AML-193 (cell line): ENCODE measurements at places on chromosomes 6 and 20.

- DNase-seq = no peak
Observed at GRCh38 chr6:25637960-25638434, 14.0 kb upstream of the SCGN start.

DNA sequence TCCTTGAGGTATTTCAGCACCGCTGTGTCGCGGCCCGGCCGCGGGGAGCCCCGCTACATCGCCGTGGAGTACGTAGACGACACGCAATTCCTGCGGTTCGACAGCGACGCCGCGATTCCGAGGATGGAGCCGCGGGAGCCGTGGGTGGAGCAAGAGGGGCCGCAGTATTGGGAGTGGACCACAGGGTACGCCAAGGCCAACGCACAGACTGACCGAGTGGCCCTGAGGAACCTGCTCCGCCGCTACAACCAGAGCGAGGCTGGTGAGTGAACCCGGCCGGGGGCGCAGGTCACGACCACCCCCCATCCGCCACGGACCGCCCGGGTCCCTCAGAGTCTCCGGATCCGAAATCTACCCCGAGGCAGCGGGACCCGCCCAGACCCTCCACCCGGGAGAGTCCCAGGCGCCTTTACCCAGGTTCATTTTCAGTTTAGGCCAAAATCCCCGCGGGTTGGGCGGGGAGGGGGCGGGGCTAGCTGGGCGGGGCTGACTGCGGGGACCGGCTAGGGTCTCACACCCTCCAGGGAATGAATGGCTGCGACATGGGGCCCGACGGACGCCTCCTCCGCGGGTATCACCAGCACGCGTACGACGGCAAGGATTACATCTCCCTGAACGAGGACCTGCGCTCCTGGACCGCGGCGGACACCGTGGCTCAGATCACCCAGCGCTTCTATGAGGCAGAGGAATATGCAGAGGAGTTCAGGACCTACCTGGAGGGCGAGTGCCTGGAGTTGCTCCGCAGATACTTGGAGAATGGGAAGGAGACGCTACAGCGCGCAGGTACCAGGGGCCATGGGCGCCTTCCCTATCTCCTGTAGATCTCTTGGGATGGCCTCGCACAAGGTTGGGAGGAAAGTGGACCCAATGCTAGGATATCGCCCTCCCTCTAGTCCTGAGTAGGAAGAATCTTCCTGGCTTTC is 693 bp downstream of the HLA-F start:
- DNase-seq = no peak

- DNase-seq = peak; percentile 38
Observed at GRCh38 chr6:159633196-159633595, 59.8 kb downstream of the SOD2 start.

DNA sequence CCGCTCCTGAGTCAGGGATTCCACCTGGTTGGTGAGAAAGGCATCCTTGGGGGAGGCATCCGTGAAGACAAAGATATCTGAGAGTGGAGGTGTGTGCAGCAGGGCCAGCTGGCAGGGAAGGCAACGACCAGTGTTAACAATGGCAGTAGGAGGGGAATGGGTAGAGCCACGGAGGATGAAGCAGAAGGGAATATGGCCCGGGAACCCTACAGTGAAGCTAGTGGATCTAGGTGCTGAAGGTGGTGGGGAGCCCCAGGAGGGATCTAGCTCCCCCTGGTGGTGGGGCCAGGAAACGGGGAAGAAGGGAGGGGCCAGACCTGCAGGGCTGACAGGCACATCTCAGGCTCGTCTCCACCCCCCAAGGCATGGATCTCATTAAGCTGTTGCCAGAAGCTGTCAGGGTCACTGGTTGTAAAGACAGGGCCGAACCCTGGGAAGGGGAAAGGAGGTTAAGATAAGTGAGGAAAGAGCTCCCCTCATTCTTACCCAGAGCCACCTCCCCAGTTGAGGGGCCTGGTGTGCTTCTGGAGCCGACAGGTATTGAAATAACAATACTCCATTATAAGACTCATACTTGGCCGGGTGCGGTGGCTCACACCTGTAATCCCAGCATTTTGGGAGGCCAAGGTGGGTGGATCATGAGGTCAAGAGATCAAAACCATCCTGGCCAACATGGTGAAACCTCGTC is 7.3 kb downstream of the VWA7 start:
- peak; percentile 80 for DNase-seq

DNA sequence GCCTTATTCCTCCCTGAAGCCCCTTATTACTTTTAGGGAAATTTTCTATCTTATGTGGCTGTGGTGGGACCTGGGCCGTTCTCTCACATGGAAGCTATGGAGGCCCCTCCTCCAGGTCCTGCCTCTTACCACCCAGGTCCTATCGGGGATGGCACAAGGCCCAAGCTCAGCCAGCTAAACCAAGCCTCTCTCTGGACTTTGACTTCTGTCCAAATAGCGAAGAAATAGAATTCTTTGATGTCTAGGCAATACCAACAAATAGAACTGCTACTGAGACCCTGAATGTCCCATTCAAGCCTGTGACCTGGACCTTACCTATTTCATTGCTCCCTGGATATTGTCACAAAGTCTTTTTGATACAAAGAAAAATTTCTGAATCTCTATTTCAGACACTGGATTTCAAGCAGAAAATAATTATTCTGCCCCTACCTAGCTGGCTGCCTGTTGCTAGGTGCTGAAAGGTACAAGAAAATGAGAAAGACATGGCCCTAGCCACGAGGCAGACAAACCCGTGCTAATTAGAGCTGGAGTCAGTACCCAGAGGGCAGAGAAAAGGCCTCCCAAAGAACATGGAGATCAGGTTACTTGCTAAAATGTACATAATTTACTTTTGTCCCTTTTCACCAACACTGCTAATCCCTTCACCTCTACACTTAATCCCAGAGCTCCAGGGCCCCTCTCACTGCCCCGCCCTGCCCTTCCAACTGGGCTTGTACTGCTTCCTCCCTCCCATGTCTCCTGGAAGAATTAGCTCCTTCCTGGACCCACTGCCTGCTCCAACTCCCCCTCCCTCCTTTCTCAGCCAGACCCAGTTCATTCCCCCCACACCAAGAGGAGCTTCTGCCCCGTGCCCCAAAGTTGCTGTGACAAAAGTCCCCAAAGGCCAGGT is 15.5 kb upstream of the NNAT start:
- no peak for DNase-seq

DNA sequence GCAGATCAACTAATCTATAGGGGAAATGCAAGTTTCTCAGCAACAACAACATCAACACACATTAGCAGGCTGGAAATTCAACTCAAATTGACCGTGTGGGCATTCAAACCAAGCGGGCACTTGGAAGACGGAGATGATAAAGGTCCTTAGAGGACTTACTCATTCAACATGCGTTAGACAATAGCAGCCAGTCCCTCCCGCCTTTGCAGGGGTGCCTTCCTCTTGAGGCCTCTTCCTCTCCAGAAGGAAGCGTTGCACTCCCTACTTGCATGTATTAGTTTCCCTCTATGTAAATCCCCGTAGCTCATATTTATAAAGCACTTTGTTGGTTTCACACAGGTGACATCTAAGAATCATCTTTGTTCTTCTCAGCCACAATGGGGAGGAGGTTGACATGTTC is 300.8 kb upstream of the STXBP5 start:
- DNase-seq = no peak

DNA sequence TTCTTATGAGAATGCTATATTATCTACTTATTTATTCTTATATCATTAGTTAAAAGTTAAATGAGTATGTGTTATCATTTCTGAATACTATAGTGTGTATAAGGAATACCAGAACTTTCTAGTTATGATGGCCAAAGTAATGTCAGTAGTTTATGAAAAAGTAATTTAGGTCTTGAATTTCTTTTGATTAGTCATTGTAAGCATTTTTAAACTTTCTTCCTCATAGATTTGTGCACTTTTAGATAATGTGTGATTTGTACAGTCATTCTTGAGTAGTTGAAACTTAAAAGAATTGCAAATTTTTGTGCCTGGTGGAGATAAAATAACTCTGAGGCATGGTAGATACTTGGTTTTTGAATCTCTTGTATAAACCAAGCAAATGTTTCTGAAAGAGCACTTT is 311.3 kb downstream of the CDKAL1 start:
- no peak for DNase-seq

DNA sequence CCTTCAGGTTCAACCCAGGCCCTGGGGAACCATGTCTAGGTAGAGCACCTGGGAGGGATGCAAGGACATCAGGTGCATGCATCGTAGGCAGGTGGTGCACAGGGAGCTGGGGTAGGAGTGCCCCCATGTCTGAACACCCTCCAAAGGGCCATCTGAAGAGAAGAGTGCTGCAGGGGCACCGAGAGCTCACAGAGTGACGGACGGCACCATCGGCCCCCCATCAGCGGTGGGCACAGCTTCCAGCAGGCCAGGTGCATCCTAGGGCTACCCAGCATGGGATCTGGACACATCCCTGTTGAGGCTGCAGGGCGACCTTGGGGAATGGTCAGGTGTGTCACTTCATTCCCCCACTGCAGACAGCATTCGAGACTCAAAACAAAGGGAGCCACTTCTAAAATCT is 138.3 kb upstream of the CDH4 start:
- DNase-seq = no peak
